ENCODE measurements at places on chromosomes 2 and 18.

DNA sequence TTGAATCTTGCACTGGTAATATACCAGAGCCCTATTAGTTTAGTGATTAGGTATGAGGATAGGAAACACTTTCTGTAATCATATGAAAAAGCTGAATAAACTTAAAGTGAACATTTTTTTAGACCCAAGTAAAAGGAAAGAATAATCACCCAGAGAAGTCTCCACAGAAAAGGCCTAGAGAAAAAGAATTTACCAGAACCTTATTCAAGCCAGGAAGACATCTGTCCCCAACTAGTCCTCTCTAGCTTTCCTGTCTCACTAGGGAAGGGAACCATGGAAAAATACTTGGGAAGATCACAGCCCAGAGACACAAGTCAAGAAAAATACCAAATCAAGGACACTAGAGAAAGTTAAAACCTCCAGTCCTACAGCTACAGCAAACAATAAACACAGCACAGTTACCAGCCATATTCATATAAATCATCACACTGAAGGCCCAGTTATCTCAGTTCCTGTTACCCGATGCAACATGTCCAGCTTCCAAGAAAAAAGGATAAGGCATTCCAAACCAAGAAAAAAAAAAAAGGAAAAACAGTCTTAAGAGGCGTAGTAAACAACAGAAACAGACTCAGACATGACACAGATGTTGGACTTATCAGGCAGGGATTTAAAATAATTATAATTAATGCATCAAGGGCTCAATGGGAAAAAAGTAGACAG, 461.5 kb downstream of the IRS1 start:
- no peaks in the 10 kb centered on the region for H3K36me3 ChIP-seq
- H3K4me3 ChIP-seq, result no peak overlapping the region
- no peak overlapping the region for H3K27ac ChIP-seq
- DNase-seq, result no peak
- H3K27me3 ChIP-seq, result no peaks in the 10 kb centered on the region

- no peaks in the 10 kb centered on the region for H3K36me3 ChIP-seq
- no peak for DNase-seq
- no peak overlapping the region for H3K27ac ChIP-seq
- no peaks in the 10 kb centered on the region for H3K27me3 ChIP-seq
- H3K4me3 ChIP-seq, result no peak overlapping the region
- no peaks in the 10 kb centered on the region for H3K4me1 ChIP-seq
Observed at GRCh38 chr2:209549589-209549988, 125.7 kb downstream of the MAP2 start.

- no peak for DNase-seq
- H3K4me1 ChIP-seq, result no peaks in the 10 kb centered on the region
- H3K4me3 ChIP-seq, result no peak overlapping the region
Observed at GRCh38 chr2:12504443-12504842, 212.3 kb upstream of the TRIB2 start.

GRCh38 chr2:168196764-168197180, 50.6 kb downstream of the STK39 start:
- peaks cover 12% of the 10 kb centered on the region for H3K4me1 ChIP-seq
- no peak overlapping the region for H3K4me3 ChIP-seq
- DNase-seq, result no peak

DNA sequence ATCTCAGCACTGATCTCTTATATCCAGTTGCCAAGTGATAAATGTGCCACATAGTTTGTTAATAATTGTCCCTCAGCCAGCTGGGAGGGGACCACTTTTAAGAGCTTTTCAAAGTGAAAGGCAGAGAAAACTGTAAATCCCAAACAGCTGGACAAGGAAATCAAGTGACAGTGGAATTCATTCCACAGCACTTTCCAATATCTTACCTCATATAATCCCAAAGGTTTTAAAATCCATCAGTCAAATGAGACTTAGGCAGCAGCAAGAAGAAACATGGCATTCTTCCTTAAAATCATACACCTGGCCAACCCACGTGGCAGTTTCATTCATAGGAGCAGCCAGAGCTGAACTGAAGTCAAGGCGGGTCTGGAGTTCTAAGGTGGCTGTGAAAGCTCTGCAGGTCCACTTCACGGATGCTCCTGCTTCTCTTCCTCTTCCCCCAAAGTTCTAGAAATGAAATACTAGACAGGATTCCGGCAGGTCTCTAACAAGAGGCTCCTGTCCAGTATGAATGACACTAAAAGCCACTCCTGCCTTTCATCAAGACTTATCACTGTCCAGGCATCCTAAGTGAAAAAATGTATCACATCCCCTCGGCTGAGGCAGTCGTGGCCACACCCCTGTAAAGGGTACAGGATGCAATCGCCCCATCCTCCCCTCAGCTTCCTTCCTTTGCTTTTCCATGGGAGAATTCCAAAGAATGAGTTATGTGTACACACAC, 190.4 kb upstream of the STK17B start:
- H3K36me3 ChIP-seq, result no peaks in the 10 kb centered on the region
- H3K4me3 ChIP-seq, result peak overlapping the region; percentile 18
- peak; percentile 52 for DNase-seq
- peaks cover 4% of the 10 kb centered on the region for H3K4me1 ChIP-seq

DNA sequence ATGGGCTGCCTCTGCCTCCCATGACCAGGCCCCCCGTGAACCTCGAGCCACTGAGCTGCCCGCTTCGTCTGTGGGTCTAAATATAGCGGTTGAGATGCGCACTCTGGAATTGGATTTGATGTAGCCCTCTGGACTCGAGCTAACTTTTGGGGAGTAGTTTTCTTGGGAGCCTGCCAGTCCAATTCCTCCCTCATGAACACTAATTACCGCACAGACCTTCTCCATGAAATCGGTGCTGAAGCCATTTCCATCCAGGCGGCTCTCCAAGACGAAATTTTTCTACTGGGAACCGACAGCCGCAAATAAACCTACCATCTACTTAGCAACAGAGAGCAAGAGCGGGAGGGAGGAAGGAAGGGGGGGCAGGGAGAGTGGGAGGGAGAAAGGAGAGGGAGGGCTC, 63.6 kb downstream of the CELF4 start:
- no peak overlapping the region for H3K4me3 ChIP-seq
- peaks cover 24% of the 10 kb centered on the region for H3K4me1 ChIP-seq
- peak; percentile 90 for DNase-seq
- H3K36me3 ChIP-seq, result no peaks in the 10 kb centered on the region
- H3K27ac ChIP-seq, result peak overlapping the region; percentile 10

- no peak for DNase-seq
- H3K36me3 ChIP-seq, result no peaks in the 10 kb centered on the region
- H3K27ac ChIP-seq, result no peak overlapping the region
- H3K4me3 ChIP-seq, result no peak overlapping the region
Observed at GRCh38 chr2:146917431-146918042, 927.3 kb upstream of the ACVR2A start.

- no peak overlapping the region for H3K27ac ChIP-seq
- H3K4me3 ChIP-seq, result no peak overlapping the region
- H3K36me3 ChIP-seq, result no peaks in the 10 kb centered on the region
- H3K27me3 ChIP-seq, result no peaks in the 10 kb centered on the region
Observed at GRCh38 chr18:25180973-25181548, 170.9 kb downstream of the ZNF521 start.

GRCh38 chr2:60355849-60356261, 197.6 kb downstream of the BCL11A start:
- H3K27ac ChIP-seq, result no peak overlapping the region
- DNase-seq, result peak; percentile 12
- H3K36me3 ChIP-seq, result no peaks in the 10 kb centered on the region
- H3K27me3 ChIP-seq, result peaks cover 4% of the 10 kb centered on the region
- peaks cover 19% of the 10 kb centered on the region for H3K4me1 ChIP-seq

- no peaks in the 10 kb centered on the region for H3K36me3 ChIP-seq
- H3K4me3 ChIP-seq, result no peak overlapping the region
- no peak overlapping the region for H3K27ac ChIP-seq
- no peaks in the 10 kb centered on the region for H3K4me1 ChIP-seq
Observed at GRCh38 chr2:150007815-150008430, 420.3 kb upstream of the MMADHC start.

- no peak overlapping the region for H3K27ac ChIP-seq
- no peaks in the 10 kb centered on the region for H3K4me1 ChIP-seq
- H3K36me3 ChIP-seq, result no peaks in the 10 kb centered on the region
- no peak for DNase-seq
Observed at GRCh38 chr2:26997394-26997793, 27.0 kb downstream of the MAPRE3 start.

- no peak overlapping the region for H3K27ac ChIP-seq
- no peaks in the 10 kb centered on the region for H3K27me3 ChIP-seq
- H3K4me3 ChIP-seq, result no peak overlapping the region
- no peak for DNase-seq
- H3K36me3 ChIP-seq, result no peaks in the 10 kb centered on the region
Observed at GRCh38 chr2:96087130-96087529, 29.2 kb downstream of the ADRA2B start.

DNA sequence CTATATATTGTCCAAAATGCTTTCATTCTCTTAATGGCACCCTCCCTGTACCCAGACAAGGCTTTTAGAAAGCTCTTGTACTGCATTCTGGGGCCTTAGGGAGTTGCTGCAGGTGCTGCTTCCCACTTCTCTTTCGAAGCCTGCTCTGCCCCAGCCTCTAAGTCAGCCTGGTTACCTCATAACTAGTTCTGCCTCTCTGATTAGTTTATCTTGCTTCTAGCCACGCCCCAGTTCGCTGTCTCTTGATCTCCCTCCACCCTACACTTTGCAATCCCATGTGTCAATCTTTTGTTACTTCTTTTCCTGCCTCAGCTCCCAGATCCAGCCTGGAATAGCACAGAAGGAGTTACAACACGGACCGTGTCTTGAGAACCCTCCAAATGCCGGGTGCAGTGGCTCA, 13.8 kb upstream of the NCOA1 start:
- H3K4me1 ChIP-seq, result peaks cover 3% of the 10 kb centered on the region
- no peaks in the 10 kb centered on the region for H3K27me3 ChIP-seq
- no peaks in the 10 kb centered on the region for H3K36me3 ChIP-seq
- no peak overlapping the region for H3K27ac ChIP-seq
- DNase-seq, result no peak

GRCh38 chr2:12816379-12817306, 99.9 kb downstream of the TRIB2 start:
- H3K4me3 ChIP-seq, result no peak overlapping the region
- H3K36me3 ChIP-seq, result no peaks in the 10 kb centered on the region
- no peak overlapping the region for H3K27ac ChIP-seq

GRCh38 chr2:108330979-108331378, 42.3 kb downstream of the SULT1C2 start:
- H3K27me3 ChIP-seq, result no peaks in the 10 kb centered on the region
- H3K27ac ChIP-seq, result no peak overlapping the region
- H3K36me3 ChIP-seq, result no peaks in the 10 kb centered on the region

- no peaks in the 10 kb centered on the region for H3K4me1 ChIP-seq
- no peak overlapping the region for H3K27ac ChIP-seq
- peak; percentile 71 for DNase-seq
- H3K36me3 ChIP-seq, result no peaks in the 10 kb centered on the region
- H3K4me3 ChIP-seq, result no peak overlapping the region
Observed at GRCh38 chr2:68272246-68272994, 20.1 kb upstream of the PPP3R1 start.

- no peak for DNase-seq
- no peak overlapping the region for H3K27ac ChIP-seq
- H3K27me3 ChIP-seq, result no peaks in the 10 kb centered on the region
- H3K4me3 ChIP-seq, result no peak overlapping the region
- H3K36me3 ChIP-seq, result no peaks in the 10 kb centered on the region
Observed at GRCh38 chr2:179612591-179613298, 248.7 kb downstream of the ZNF385B start.

- H3K36me3 ChIP-seq, result no peaks in the 10 kb centered on the region
- no peak for DNase-seq
- no peak overlapping the region for H3K27ac ChIP-seq
- H3K4me1 ChIP-seq, result peaks cover 5% of the 10 kb centered on the region
Observed at GRCh38 chr2:23379220-23379695, 5.7 kb upstream of the KLHL29 start.

DNA sequence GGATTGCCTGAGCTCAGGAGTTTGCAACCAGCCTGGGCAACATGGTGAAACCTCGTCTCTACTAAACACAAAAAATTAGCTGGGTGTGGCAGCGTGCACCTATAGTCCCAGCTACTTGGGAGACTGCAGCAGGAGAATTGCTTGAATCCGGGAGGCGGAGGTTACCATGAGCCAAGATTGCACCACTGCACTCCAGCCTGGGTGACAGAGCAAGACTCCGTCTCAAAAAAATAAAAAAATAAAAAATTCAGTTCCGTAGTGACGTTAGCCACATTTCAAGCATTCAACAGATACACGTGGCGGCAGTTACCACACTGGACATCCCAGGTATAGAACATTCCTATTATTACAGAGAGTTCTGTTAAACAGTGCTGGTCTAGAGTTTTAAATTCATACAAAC, 4.5 kb downstream of the KANSL3 start:
- no peak for DNase-seq
- H3K4me1 ChIP-seq, result peaks cover 11% of the 10 kb centered on the region
- H3K27ac ChIP-seq, result no peak overlapping the region
- H3K4me3 ChIP-seq, result no peak overlapping the region
- H3K36me3 ChIP-seq, result peaks cover 42% of the 10 kb centered on the region

GRCh38 chr2:126358122-126358521, 297.8 kb upstream of the GYPC start:
- no peak overlapping the region for H3K4me3 ChIP-seq
- H3K27ac ChIP-seq, result no peak overlapping the region
- H3K4me1 ChIP-seq, result no peaks in the 10 kb centered on the region
- H3K36me3 ChIP-seq, result no peaks in the 10 kb centered on the region

GRCh38 chr2:231576465-231576864, 16.2 kb upstream of the TEX44 start:
- H3K4me1 ChIP-seq, result no peaks in the 10 kb centered on the region
- H3K27me3 ChIP-seq, result no peaks in the 10 kb centered on the region
- no peak overlapping the region for H3K27ac ChIP-seq
- no peaks in the 10 kb centered on the region for H3K36me3 ChIP-seq
